Right atrium auricular region (tissue), 2 donors: ENCODE measurements at places on chromosomes 4 and X. TPM values are rescaled to one million over a fixed set of nuclear protein-coding genes. Genes with fewer than 3 reads are reported as not detected.

SORBS2 gene
- total RNA-seq, result 530 TPM

TBCK gene
- 15.7 TPM for total RNA-seq

CCDC149 gene
- total RNA-seq, result 7.0 TPM

LPAR4 gene
- total RNA-seq, result 0.15 TPM

GRCh38 chr4:176781739-176782100 is 11.0 kb downstream of the VEGFC start:
- no peak for DNase-seq
- no peaks in the 10 kb centered on the region for H3K27me3 ChIP-seq
- H3K36me3 ChIP-seq, result no peaks in the 10 kb centered on the region
- peak overlapping the region; percentile 35 for H3K27ac ChIP-seq

DNA sequence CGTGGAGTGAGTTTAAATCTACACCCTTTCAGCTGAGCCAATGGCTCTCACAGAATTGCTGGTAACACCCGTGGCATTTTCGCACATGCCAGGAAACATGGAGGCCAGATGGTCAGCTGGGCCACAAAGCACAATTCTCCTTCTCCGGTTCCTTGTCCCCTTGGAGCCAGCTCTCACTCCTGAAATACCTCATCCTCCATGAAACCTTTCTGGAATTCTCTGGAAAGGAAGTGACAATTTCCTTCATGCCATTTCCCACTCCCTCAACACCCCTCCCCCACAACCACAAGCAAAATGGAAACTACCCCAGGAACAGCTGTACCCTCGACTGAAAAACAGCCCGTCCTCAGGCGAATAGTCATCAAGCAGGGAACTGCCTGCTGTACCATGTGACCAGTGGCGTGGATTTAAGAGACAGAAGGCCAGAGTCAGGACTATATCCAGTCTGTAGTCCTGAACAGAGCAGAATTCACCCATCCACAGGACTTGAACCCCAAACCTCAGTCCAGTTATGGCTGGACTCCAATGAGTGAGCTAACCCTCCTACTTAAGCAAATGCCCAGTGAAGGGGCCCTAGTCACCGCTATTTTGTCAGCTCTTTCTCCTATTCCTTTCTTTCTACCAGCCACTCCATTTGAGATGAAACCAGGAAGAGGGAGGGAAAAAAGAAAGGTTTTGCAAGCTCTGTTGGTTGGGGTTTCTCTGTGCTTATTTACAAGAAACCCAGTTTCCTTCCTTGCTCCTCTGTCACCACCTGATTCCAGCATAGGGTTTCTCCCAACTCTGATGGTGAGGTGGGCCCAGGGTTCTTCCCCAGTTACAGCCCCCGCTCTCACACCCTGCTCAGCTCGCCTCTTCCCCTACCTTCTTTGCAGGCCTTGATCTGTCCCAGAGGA is 24.5 kb downstream of the ELF4 start:
- no peaks in the 10 kb centered on the region for H3K27me3 ChIP-seq
- DNase-seq, result no peak
- H3K4me3 ChIP-seq, result no peak overlapping the region
- H3K36me3 ChIP-seq, result no peaks in the 10 kb centered on the region
- peak overlapping the region; percentile 23 for H3K27ac ChIP-seq

GRCh38 chr4:99665983-99666382 is 8.4 kb upstream of the C4orf54 start:
- no peaks in the 10 kb centered on the region for H3K36me3 ChIP-seq
- no peaks in the 10 kb centered on the region for H3K27me3 ChIP-seq
- H3K27ac ChIP-seq, result no peak overlapping the region
- H3K4me1 ChIP-seq, result peaks cover 8% of the 10 kb centered on the region

- H3K36me3 ChIP-seq, result no peaks in the 10 kb centered on the region
- no peaks in the 10 kb centered on the region for H3K4me1 ChIP-seq
- DNase-seq, result peak; percentile 79
- H3K27ac ChIP-seq, result peak within 1 kb of the TSS; percentile 65
Observed at GRCh38 chrX:53281321-53281822, at the start of gene IQSEC2. TSS of gene IQSEC2 (minus strand) at chrX:53281584.
